ENCODE measurements at places on chromosomes 12 and 14.

GRCh38 chr12:28051516-28052354 lies 79.2 kb upstream of the PTHLH start:
- no peak for DNase-seq

DNA sequence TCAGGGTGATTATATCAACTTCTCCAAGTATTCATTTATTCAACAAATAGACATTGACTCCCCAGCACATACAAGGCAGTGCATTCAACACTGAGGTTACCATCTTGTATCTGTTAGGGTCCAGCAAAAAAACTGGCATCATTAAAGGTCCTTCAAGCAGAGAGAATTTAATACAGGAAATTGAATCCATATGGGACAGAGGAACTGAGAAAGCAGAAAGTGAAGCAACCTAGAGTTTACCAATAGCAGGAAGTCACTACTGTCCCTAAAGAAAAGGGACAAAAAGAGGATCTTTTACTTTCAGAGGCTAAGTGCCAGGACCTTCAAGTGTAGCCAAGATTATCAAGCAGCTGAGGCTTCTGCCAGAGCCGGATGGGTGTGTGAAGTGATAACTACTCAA lies 237.8 kb upstream of the TBX3 start:
- DNase-seq, result no peak

GRCh38 chr14:93316716-93317115 lies 16.1 kb downstream of the BTBD7 start:
- DNase-seq, result no peak

DNA sequence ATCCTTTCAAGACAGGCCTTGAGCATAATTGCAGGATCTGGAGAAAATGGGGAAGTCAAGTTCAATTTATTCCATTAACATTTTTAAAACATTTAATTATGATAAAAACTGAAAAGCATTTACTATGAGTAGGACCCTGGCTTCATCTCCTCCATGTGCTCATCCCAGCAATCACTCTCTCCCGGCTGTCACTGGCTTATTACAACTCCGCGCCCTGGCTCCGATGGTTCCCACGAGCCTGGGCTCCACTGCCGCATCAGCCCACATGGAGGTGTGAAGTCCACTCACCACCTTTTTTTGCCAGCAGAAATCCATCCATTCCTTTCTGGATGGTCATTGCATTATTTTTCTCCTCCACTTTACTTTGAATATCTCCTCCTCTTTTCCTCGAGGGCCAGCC lies 194.4 kb downstream of the EMP1 start:
- DNase-seq, result no peak
